ENCODE measurements at places on chromosomes 7 and 10.

DNA sequence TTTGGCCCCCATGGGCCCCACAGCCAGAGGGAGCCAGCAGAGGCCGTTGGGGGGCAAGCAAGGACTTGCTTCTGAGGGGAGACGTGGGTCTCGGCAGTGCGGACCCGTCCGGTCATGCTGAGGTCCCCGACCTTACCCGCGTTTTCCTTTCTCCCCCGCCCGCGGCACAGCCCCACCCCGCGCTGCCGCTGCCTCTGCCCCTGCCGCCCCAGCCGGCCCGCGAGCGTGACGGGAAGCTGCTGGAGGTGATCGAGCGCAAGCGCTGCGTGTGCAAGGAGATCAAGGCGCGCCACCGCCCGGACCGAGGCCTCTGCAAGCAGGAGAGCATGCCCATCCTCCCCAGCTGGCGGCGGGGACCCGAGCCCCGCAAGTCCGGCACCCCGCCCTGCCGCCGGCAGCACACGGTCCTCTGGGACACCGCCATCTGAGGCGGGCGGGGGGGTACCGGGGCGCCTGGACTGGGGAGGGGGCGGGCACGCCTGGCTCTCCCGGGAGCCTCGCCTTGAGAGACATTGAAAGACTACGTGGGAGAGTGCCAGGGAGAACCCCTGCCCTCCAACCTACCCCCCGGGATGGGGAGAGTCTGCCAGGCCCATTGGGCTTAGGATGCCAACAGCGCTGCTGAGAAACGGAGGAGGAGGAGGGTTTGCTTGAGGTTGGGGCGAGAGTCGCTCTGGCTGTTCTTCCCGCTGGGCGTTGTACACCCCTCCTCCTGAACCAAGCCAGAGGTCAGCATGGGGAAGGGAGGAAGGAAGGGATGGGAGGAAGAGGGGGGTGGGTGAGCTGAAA lies 9.9 kb downstream of the NYAP1 start:
- DNase-seq = peak; percentile 86

GRCh38 chr10:132096863-132097478 lies 31.2 kb downstream of the JAKMIP3 start:
- DNase-seq = no peak

GRCh38 chr7:121279060-121279620 lies 49.7 kb upstream of the WNT16 start:
- DNase-seq = no peak

DNA sequence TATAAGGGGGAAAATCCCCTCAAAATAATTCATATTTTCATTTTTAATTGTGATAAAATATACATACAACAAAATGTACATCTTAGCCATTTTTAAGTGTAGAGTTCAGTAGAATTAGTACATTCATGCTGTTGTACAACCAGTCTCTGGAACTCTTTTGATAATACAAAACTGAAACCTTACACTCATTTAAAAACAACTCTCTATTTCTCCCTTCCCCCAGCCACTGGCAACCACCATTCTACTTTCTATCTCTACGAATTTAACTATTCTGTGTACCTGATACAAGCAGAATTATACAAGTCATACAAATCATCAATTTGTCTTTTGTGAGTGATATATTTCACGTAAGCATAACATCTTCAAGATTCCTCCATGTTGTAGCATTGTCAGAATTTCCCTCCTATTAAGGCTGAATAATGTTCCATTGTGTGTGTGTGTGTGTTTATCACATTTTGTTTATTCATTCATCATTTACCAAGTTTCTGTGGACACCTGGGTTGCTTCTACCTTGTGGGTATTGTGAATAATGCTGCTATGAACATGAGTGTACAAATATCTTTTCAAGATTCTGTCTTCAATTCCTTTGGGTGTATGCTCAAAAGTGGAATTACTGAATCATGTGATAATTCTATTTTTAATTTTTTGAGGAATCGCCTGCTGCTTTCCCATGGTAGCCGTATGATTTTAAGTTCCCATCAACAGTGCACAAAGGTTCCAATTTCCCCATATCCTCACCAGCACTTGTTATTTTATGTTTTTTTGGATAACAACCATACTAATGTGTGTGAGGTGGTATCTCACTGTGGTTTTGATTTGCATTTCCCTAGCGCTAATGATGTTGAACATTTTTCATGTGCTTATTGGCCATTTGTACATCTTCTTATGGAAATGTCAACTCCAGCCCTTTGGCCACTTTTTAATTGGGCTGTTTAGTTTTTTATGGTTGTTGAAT lies 4.7 kb upstream of the EBLN1 start:
- DNase-seq = no peak

DNA sequence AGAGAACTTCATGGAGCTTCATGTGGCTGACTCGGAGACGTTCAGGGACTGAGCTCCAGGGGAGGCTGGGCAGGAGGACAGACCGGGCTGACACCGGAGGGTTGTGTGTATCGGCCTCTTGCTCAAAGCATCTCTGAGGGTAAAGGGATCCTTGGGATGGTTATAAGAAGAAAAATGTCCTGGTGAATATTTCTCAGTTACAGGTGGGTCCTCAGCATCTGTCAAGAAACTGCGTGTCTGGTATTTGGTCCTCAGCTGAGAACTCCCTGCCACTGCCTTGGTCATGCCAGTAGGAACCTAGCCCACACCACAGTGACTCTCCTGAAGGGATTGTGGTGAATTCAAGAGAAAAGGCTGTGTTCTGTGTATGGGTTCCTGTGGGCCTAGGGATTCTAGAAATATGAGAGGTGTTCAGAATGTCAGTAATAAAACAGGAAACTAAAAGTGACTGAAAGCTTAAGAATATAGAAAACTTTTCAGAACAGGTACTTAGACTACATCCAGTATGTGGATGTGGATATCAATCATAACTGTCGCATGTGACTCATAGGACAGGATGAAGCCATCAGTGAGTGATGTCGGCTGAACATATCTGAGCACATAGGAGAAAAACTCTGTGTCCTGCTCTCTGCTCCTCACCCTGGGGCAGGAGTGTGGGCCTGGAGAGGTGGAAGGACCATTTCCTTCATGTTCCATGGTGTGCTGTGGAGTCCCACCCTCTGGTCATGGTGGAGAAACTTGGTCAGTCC lies 28.4 kb downstream of the MBL2 start:
- no peak for DNase-seq

DNA sequence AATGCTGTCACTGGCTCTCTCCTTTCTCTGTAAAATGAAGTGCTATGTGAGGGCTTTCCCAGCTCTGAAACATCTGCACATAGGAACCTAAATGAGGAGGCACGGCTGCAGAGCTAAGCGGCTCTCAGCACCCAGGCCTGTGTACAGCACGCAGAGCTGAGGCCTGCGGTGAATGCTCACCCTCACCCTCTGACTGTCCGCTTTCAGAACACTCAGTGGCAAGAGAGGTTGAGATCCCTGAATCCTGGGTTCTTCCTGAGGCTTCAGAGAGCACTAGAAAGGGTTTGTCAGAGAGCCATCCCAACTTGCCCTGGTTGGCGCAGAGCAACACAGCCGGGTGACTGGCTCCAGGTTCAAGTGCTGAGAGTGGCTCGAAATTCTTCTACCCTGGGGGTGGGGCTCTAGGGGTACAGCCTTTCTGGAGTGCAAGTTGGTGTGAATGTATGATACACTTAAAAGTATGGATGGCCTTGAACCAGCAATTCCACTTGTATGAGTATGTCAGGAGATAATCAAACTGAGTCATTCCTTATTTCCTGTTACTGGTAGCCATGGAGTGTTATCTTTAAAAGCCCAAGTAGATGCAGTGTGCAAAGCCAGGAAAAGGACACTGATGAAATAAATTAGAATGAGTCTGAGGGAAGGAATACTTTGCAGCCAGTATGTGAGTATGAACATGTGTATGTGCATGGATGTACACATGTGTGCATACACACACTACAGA lies 1.7 kb upstream of the CCDC201 start:
- peak; percentile 10 for DNase-seq

DNA sequence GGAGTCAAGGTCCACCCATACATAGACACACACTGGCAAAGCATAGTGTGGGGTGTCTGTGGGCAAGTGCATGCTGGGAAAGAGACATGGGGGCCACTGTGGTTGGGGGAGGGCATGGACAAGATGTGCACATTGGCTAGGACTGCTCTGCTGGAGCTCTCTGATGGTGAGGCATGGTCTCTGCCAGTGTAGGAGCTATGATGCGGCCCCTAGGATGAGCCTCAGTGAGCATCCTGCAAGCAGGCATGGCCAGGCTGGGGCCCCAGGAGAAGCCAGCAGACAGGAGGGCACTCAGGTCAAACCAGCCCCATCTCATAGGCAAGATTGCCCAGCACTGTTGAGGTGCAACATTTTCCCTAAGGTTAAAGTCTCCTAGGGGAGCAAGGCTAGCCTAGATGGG lies 489.4 kb downstream of the DNAJB9 start:
- DNase-seq = no peak

DNA sequence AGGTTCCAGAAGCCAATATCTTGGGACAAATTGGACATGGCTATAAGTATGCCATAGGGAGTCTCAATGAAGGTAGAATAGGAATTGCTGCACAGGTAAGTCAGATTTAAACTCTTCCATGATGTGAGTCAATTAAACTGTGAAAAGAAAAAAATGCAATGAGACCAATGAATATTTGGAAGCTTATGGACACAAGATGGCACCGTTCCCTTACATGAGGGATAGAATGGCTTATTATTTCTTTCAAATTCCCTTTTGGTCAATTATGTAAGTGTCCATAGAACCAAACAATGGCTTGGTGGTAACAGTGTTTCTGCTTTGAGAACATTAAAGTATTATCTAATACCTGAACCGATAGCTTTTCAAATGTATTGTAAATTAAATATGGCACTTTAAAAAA lies 35.6 kb downstream of the ACADSB start:
- DNase-seq = peak; percentile 53

DNA sequence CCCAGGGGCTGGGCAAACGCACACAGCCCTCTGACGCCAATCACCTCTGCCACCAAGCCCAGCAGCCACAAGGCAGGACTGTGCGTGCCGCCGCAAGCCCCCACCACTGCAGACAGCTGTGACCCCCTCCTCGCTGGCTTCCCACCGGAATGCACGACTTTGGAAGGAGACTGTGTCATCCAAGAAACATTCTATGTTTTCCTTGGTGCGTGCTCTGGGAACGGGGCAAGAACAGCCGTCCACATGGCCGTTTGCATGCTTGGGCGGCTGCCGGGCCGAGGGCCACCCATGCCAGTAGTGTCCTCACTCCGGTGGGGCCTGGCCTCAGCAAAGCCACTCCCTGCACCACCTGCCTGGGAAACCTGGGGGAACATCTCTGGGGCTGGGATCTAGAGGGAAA lies 17.6 kb upstream of the ELN start:
- no peak for DNase-seq

DNA sequence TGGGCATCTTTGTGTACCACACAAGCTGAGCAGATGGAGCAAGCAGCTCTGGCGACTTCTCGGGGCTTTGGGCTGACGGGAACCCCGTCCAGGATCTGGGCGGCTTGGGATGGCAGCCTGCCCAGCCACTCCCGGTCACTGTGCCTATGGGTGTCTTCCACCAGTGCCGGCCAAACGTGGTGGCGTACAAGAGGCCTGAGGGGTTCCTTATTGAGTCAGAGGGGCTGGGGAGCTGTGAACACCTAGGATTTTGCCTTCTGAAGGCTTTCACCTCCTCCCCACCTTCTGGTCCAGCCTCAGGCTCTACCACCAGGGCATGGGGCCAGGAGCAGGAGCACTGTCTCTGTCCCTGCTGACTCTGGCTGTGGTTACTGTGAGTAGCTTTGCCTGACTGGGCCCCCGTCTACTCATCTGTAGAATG lies 71.8 kb upstream of the PPIF start:
- DNase-seq = no peak

GRCh38 chr7:127876393-127876792 lies 154.8 kb downstream of the LRRC4 start:
- no peak for DNase-seq

- peak; percentile 80 for DNase-seq
These were observed 591 bp downstream of the UBE2H start for GRCh38 chr7:129952086-129952652.

DNA sequence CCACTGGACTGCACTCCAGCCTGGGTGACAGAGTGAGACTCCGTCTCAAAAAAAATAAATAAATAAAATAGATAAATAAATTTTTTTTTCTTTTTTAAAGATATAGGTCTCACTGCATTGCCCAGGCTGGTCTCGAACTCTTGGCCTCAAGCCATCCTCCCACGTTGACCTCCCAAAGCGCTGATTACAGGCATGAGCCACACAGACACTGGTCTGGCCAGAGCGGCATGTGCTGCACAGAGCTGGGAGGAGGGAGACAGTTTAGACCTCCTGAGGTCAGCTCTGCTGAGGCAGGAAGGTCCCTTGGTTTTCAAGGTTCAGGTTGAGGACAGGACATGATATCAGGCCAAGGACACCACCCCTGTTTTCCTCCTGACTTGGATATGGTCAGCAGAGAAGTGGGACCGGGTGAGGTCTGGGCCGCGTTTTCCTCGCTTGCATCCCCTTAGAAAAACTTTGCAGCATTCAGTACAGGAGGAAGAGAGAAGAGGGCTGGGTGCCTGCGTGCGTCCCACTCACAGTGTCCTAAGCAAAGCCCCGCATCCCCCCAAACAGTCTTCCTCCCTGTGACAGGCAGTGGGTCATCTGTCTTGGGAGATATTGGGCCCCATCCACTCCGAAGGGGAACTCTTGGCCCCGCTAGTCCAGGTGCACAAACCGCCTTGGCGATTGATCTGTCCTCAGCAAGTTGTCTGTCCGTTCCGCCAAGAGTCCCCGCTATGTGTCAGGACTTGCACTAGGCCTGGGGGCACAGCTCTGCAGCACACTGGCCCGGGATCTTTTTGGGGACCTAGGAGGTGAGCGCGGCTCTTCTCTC lies 56.1 kb downstream of the ZNF727 start:
- peak; percentile 12 for DNase-seq

Data from DMS53 (cell line).